ENCODE measurements at places on chromosomes 5 and 9. TPM values are rescaled to one million over a fixed set of nuclear protein-coding genes. Genes with fewer than 3 reads are reported as not detected.

The FOXD4L6 gene
- total RNA-seq, result not detected

The RPS23 gene
- 5,353 TPM for total RNA-seq

The UHRF2 gene
- total RNA-seq, result 95.6 TPM

The C1QTNF3 gene
- 28.8 TPM for total RNA-seq

The GABRB2 gene
- 2.5 TPM for total RNA-seq

The AQP7 gene
- total RNA-seq, result 193 TPM

The BRD8 gene
- total RNA-seq, result 90.4 TPM

The BARHL1 gene
- not detected for total RNA-seq

The SLC46A2 gene
- not detected for total RNA-seq

The IFNE gene
- total RNA-seq, result not detected

The ACOT12 gene
- not detected for total RNA-seq

The NSG2 gene
- total RNA-seq, result not detected

The IFNA2 gene
- total RNA-seq, result not detected

The SET gene
- total RNA-seq, result 142 TPM

The ANKRD34B gene
- not detected for total RNA-seq

The DMRTA1 gene
- 0.66 TPM for total RNA-seq

The CD274 gene
- total RNA-seq, result 2.9 TPM

The CDH9 gene
- total RNA-seq, result not detected

The PCDHA5 gene
- total RNA-seq, result 1.2 TPM

The MEGF10 gene
- total RNA-seq, result 0.48 TPM

The OLFM1 gene
- 25.2 TPM for total RNA-seq

The ALDOB gene
- total RNA-seq, result 0.66 TPM

The COL15A1 gene
- 47.8 TPM for total RNA-seq

The PCAT7 gene
- not detected for total RNA-seq

The SUSD3 gene
- 1.3 TPM for total RNA-seq

The LEAP2 gene
- 2.9 TPM for total RNA-seq

The TMEM174 gene
- not detected for total RNA-seq

The CDKN2A gene
- total RNA-seq, result 19.3 TPM

The TRAF1 gene
- 8.6 TPM for total RNA-seq

The IRX1 gene
- total RNA-seq, result 19.7 TPM

The SLC34A1 gene
- total RNA-seq, result not detected

The ACTBL2 gene
- total RNA-seq, result 1.2 TPM

The HARS1 gene
- 53.7 TPM for total RNA-seq

The IGFBPL1 gene
- not detected for total RNA-seq

The NUTM2F gene
- not detected for total RNA-seq

The PLGRKT gene
- 26.2 TPM for total RNA-seq

The TOR4A gene
- total RNA-seq, result 3.7 TPM

The MORN5 gene
- total RNA-seq, result not detected

The ST6GALNAC4 gene
- 17.6 TPM for total RNA-seq

The RGS7BP gene
- under 0.01 TPM for total RNA-seq

The LMX1B gene
- 9.2 TPM for total RNA-seq

The MEIKIN gene
- total RNA-seq, result not detected

The TUBB4B gene
- total RNA-seq, result 112 TPM

The YTHDC2 gene
- 40.0 TPM for total RNA-seq

The RFK gene
- 12.2 TPM for total RNA-seq

The SLC36A2 gene
- total RNA-seq, result 0.16 TPM

The DMRT3 gene
- total RNA-seq, result 0.29 TPM

The RLN1 gene
- total RNA-seq, result 1.3 TPM

The LRRC19 gene
- total RNA-seq, result not detected

The GABBR2 gene
- not detected for total RNA-seq

The BTNL8 gene
- 0.15 TPM for total RNA-seq

The WDR38 gene
- total RNA-seq, result not detected

The PCDHA4 gene
- total RNA-seq, result 0.64 TPM

The ADAMTSL1 gene
- total RNA-seq, result 7.5 TPM

Data from breast epithelium (tissue), 4 donors.